ENCODE measurements at places on chromosomes 5 and 9. TPM values are rescaled to one million over a fixed set of nuclear protein-coding genes. Genes with fewer than 3 reads are reported as not detected.

DNA sequence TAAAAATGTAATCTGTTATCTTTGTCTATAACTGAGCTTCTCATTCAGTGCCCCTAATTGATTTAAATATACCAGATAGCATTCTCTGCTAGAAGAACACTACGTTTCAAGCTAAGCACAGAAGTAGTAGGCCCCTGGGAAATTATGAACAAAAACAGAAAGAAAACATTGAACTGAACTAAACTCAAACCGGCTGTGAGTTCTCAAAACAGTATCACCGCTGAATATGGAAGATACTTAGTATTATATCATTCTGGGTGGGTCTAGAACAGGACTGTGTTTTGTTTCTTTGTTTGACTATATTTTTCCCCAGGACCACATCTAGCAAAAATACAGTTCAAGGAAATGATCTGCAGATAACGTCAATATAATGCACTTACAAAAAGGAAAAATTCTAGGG lies 95.1 kb upstream of the HMHB1 start:
- no peak for DNase-seq

GRCh38 chr5:129767927-129768380 lies 20.1 kb downstream of the MINAR2 start:
- peak; percentile 58 for DNase-seq

DNA sequence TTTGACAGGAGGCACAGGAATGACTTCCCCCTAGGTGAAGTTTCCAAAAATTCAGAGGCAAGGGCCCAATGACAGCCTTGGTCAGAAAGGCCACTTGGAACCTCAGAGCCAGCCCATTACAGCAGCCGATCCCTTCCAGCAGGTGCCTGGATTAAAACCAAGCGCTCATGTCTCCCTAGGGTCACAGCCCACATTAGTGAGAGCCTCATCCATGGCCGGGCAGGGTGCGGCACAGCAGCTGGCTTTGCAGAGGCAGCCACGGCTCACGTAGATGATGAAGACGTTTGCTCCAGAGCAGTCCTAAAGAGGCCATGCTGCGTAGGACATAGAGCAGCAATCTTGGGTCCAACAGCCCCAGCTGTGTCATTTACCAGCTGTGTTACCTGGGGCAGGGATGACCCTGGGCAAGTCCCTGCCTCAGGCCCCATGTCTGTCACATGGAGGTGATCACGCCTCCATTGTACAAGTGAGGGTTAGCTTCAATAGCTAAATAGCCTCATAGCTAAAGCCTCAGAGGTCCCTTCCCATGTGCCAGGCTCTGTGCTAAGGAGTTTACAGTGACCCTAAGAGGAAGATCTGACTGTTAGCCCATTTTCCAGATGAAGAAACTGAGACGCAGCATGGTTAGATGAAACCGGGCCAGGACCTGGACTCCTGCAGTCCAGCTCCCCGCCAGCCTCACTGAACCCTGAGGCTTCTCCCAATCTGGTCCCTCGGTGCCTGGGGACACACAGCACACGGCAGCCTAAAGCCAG lies 39.2 kb downstream of the NEK6 start:
- DNase-seq, result no peak

The TAF11L10 gene
- total RNA-seq, result not detected

DNA sequence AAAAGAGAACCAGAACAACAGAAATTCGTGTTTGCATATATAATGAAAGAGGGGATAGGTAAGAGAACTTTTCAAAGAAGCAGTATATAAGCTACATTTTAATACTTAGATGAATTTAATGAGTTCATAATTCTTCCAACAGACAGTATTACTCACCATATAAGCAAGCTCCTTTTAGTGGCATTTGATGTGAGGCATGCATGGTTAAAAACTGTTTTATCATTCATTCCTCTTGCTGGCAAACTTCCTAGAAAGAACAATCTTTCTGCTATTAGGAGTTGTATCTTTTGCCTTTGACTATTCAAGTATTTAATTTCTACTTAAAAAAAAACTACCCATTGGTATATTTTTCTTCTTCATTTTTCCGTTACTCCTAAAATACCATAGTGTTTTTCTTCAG lies 65.7 kb upstream of the EIF4EBP3 start:
- no peak for DNase-seq

- DNase-seq, result no peak
Observed at GRCh38 chr5:55472642-55473041, 62.1 kb downstream of the PLPP1 start.

DNA sequence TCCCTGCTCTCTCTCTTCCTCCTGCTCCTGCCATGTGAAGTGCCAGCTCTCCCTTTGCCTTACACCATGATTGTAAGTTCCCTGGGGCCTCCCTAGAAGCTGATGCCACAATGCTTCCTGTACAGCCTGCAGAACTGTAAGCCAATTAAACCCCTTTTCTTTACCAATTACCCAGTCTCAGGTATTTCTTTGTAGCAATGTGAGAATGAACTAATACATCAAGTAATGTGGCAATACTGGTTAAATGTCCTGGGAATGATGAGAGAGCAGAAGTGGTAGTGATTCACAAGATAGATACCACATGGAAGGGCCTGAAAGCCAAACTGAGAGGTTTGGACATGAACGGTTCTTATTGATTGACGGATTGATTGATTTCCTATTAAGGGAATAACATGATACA lies 62.6 kb upstream of the IL12B start:
- DNase-seq, result no peak

GRCh38 chr5:173314166-173314952 lies 13.9 kb downstream of the STC2 start:
- DNase-seq, result no peak

GRCh38 chr5:149348518-149348917 lies 3.2 kb downstream of the GRPEL2 start:
- DNase-seq, result no peak
